ENCODE measurements at places on chromosomes 3 and 15.

DNA sequence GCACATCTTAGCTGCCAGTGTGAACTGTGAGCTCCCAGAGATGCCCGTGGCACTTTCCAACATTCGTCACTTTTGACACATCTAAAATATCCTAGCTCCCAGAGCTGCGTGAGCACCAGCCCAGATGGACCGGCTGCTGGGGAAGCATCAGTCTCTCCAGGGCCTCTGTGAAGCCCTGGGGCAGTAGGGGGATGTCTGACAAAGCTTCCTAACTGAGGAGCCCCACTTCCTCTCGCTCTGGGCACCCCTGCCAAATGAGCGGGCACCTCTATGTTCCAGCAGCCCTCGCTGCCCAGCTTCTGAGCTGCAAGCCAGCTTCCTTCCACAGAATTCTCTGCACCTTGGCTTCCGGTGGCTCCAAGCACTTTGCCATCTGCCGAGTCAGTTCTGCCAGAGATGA, 91.1 kb downstream of the LIPC start:
- DNase-seq, result no peak

- DNase-seq, result peak; percentile 9
Measured at GRCh38 chr3:2656806-2657777, 453.1 kb downstream of the IL5RA start.

GRCh38 chr3:174132421-174133042, 726.6 kb upstream of the NAALADL2 start:
- DNase-seq, result no peak

DNA sequence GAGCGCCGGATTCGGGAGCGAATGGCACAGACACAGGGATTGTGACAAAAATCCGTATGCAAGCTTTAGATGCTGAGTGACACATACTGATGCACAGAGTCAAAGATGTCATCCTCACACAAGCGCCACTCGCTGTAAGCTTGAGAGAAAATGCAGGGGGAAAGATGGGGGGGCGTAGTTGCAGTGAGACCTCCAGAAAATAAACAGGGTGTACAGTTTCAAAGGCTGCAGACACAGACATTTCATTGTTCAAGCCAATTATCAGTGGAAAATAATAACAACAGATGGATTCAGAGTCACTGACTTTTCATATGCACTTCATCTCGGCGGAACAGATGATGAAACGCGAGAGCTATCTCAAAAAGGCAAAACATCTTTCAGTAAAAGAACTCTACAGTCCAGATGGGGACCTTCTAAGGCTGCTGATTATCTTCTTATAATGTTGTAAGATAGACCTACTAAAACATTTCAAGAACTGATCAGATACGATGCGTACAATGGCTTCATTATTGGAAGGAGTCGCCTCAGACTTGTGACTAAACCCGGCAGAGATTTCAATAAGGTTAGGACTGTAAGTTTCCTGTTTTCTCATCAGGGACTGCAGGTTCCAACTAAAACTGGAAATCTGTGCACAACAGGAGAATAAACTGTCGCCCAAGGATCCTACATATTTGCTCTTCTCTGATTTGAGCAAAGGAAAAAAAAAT, 275.4 kb downstream of the FOXP1 start:
- DNase-seq, result no peak

DNA sequence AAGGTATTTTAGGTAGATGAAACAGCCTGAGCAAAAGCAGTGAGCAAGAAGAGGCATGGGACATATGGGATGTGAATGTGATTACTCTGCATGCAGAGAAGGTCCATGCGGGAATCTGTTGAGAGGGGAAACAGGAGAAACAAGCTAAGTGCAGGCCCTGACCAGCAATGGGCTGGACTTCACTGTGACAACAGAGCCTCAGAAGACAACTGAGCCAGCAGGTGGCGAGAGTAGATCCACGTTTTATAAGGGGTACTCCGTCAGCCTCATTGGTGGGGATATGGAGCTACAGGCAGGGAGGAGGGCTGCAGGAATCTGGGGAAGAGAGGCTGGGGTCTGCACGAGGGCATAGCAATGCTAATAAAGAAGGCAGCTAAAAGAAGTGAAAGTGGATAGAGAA, 405.9 kb upstream of the LMCD1 start:
- no peak for DNase-seq

DNA sequence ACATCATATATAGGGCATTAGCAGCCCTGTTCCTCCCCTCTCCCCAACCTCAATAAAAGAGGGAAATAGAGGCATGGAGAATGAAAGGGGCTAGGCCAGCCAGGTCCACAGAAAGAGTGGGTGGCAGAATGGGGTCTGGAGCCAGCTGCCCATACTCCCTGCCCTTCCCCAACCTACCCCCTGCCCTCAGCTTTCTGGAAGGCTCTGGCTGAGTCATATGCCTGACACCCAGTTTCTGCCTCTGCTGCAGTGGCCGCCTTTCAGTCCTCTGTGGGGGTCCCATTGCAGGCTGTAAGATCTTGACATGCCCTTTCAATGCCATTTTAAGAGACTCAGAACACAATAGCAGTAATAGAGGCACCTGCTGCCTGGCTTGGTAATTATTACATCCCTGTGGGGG, 95.7 kb downstream of the LINGO1 start:
- no peak for DNase-seq

- DNase-seq, result peak; percentile 75
Measured at GRCh38 chr3:80733522-80734176, 965.9 kb upstream of the ROBO1 start.

DNA sequence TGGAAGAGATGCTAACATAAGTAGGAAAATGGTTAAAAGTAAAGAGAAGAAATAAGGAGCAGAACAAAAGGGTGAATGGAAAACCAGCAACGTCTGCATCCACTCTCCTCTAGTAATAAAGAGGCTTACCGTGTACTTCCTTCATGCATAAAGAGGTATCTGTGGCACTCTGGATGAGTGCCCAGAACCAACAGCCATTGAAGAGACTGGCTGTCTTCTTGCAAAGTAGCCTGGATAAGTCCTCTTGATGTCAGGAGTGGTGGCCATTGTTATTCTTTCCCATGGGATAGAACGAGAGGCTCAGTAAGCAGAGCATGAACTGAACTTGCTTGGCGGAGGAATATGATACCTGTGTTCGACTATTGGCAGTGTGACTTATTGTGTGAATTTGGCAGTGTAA, 186.2 kb upstream of the RASGRP1 start:
- DNase-seq, result no peak

DNA sequence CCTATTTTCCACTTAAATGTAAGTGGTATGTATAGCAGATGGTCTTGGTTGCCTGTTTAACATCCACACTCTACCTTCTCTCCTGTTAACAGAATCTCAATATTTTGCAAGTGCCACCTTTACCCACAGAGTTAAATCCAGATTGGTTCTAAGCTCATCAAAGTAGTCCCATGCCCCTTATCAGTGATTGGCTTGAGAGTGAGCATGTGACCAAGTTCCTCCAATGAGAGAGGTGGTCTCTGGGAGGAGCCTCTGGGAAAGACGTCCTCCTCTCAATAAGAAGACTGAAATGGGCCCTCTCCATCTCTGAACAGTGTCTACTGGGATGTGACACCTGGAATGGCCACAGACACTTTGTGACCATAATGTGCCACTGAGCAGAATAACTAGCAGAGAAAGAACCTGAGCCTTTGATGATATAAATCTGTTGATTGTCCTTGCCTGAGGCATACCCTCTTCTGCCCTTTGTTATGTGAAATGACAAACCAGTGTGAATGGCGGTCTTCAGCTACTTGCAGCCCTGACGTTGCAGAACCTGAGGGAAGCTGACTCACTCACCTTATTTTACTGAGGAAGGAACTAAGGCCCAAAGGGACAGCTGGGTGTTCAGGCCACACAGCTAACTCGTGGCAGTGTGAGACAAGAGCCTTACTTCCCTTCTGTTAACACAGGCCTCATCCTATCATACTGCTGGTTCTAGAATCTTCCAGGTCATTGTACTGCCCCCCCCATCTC, 42.4 kb upstream of the LARS2 start:
- DNase-seq, result no peak

DNA sequence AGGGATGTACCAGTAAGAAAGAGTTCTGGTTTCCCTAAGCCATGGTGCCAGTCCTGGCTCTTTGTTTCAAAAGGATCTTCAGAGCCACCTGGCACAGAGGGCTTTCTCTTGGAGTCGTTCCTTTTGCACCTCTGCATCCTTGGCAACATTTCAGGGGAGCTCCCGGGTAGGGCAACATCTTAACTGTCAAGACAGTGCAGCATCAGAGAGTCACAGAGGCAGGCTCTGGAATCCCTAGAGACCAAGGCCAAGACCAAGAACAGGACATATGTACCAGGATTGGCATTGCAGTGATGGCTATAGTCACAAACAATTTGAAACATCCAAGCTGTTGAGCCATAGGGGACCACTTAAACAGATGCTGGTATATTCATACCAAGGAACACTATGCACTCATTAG, 129.4 kb upstream of the ADPGK start:
- DNase-seq, result no peak

GRCh38 chr3:179418610-179419009, 32.7 kb downstream of the GNB4 start:
- DNase-seq, result no peak

DNA sequence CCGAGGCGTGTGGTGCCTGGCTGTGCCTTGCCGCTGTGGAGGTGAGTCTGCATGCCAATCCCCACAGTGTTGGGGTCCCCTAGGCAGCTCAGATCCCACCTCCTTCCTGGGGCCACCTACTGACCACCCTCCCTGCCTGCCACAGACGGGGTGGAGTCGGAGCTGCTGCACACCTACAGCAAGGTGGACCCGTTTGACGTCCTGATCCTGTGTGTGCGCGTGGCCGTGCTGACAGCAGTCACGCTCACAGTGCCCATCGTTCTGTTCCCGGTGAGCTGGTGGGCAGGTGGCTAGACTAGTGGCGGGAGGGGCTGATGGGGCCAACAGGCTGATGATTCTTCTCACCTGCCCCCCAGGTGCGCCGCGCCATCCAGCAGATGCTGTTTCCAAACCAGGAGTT, 13.4 kb downstream of the SLC38A3 start:
- no peak for DNase-seq

- DNase-seq, result no peak
Measured at GRCh38 chr15:27956285-27956684, 142.8 kb downstream of the OCA2 start.

DNA sequence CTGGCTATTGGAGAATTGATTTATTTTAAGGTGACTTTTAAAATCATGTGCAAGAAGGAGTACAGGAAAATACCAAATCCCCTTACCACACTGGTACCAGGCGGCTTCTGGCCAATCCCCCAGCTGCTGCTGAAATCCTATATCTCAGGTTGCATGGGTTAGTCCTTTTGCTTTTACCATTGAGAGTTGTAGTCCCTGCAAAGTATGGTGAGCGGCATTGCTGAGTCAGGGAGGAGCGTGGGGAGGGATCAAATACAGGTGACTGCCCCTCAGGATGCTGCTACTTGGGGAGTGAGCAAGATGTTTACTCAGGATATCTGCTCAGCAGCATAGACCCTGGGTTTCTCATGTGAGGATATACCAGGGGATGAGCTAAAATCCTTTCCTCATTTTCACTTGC, 131.9 kb upstream of the STAC start:
- no peak for DNase-seq

- no peak for DNase-seq
Measured at GRCh38 chr15:80789796-80790195, 10.6 kb downstream of the CEMIP start.

DNA sequence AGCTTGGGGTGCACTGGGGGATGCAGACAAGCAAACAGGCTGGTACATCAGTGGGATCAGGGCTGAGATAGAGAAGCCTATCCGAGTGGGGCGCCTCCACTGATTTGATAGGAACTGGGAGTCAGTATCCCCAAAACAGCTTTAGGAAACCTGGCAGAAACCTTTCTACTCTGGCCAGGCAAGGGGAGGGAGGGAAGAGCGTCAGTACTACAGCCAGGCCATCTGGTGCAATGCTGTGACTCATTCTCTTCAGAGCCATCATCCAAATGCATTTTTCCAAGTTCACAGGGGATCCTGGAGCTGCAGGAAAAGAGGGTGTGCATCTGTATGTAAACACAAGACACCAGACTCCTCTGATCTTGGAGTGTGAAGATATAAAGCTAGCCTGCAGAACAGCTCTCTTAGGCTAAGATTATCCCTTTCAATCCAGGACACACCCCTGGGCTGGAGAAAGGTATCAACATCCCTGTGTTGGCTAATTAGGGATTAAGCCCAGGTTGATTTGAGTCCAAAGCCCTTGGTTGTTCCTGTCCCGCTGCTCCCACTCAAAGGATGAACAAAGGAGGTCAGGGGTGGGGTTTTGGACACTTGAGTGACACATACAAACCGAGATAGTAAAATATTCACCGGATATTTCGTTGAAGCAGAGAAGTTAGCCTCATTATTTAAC, 9.3 kb downstream of the GALNT15 start:
- DNase-seq, result no peak

- peak; percentile 79 for DNase-seq
Measured at GRCh38 chr15:79595995-79596622, 164.0 kb downstream of the MINAR1 start.

- no peak for DNase-seq
Measured at GRCh38 chr3:38533285-38533976, 37.3 kb downstream of the EXOG start.

DNA sequence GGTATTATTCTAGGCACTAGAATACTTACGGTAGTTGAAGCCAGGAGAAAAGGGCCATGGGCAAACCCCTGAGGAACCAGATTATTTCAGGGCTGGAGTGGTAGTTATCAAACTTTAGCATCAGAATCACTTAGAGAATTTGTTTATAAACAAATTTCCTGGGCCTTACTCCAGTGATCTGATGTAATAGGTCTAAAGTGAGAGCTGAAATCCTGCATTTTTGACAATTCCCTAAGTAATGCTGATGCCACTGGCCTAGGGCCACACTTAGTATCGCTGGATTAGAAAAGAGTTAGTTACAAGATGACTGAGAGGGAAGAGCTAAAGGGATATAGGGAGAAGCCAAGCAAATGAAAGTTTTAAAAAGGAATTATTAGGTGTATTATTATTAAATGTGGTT, 412.5 kb upstream of the THRB start:
- DNase-seq, result no peak

GRCh38 chr3:172283841-172284357, 164.4 kb downstream of the GHSR start:
- no peak for DNase-seq

DNA sequence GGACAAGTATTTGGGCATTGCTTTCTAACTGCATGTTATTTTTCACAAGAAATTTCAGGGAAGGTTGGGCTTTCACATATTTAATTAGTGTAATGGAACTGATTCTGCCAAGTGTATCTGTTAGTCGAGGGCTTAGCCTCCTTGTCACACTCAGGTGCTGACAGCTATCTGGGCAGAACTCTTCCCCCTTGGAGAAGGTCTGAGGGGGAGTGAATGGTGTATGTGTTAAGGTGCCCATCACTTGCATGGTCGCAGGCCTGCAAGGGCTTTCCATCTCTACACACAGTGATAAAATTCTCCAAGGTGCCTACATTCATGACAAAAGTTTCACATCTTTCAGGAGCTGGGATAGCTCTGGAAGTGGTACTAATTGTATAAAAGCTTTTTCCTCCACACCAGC, 97.6 kb upstream of the ICE2 start:
- DNase-seq, result no peak

- DNase-seq, result no peak
Measured at GRCh38 chr3:195698647-195699387, 22.0 kb upstream of the MUC20 start.

GRCh38 chr3:4107430-4107829, 195.7 kb upstream of the SETMAR start:
- no peak for DNase-seq
